ENCODE measurements at places on chromosomes 7 and 10.

- DNase-seq, result no peak
Observed at GRCh38 chr10:42637142-42637541, 1.2 kb downstream of the ZNF33B start.

DNA sequence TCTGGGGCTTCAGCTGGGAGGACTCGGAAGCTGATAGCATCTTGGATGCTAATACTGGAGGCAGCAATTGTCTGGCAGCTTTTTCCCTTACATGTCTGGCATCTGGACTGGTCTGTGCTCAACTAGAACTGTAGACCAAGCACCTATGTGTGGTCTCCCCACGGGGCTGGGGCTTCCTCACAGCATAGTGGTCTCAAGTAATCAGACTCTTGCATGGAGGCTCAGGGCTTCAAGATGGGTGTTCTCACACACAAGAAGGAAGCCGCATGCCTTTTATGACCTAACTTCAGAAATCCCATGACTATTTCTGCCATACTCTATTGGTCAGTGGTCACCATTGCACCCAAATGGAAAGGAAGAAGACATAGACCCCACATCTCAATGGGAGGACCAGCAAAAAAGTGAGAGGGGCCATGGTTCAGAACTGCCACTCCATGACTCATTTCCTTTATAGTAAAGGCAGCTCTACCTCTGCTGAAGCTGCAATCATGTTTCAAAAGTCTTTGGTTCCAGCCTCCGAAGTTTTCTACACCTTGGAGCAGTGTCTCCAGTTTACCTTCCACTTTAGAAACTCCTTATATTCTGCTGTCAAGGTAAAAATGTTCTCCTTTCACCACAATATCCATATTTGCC, 14.7 kb downstream of the AOC1 start:
- no peak for DNase-seq

DNA sequence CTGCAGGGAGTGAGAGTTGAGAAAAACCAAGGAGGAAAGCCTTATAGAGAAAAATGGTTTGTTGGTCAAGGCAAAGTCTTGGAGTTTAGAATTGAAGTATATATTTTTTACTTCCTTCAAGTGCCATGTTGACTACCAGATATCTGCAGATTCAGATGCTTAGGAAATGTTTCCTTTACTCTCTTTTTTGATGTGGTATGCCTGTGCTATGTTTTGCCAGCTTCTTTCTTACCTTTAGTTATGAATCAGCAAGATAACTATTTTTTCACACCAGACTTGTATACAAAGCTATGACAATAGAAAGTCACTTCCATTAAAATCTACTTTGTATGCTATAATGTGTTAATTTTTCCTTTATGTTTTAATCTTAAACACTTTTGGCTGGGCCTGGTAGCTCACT, 3.6 kb downstream of the R3HCC1L start:
- DNase-seq, result no peak

DNA sequence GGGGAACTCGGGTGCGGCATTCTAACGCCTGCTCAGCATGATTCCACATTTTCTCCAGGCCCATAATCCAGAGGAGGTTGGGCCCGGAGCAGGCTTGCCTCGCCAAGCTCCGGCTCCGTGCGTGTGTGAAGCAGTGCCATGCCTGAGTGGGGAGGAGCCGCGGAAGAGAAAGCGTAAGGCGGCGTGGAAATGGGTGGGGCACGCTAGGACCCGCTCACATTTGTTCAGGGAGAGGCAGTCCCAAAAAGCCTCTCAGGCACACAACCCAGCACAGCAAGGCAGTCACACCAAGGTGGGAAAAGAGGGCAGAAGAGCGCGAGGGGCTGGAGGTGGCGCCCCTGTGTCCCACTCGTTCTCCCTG, 695 bp upstream of the VDAC2 start:
- peak; percentile 63 for DNase-seq

DNA sequence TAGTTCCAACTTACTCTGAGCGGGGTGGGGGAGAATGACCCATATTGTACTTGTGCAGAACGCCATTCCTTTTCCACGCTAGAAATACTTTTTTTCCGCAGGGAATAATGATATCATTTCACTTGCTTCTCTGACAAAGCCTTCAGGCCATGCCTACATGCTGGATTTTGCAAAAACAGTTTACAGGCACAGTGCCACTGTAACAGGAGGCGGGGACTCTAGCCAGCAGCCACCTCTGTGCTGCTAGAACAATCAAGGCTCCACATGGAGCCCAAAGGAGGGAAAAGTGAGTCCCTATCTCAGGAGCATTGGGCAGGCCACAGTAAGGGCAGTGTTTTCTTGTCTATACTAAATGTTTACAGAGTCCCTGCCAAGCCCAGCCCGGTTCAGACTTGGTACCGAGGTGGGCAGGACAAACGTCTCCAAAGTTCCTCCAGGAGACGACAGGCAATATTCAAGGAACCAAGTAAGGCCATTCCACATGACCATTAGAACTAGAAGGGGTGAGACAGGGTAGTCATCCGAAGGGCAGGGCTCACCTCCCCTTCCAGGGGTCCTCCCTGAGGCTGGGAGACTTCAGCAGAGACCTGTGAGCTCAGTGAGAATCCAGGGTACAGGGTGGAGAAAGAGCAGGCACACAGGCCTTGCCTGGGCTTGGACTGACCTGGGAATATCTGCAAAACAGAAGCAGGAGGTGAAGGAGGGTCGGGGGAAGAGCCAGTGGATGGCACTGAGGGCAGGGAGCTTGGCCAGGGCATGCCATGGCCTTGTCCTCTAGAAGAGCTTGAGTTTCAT, 90.9 kb upstream of the NPS start:
- DNase-seq, result no peak

DNA sequence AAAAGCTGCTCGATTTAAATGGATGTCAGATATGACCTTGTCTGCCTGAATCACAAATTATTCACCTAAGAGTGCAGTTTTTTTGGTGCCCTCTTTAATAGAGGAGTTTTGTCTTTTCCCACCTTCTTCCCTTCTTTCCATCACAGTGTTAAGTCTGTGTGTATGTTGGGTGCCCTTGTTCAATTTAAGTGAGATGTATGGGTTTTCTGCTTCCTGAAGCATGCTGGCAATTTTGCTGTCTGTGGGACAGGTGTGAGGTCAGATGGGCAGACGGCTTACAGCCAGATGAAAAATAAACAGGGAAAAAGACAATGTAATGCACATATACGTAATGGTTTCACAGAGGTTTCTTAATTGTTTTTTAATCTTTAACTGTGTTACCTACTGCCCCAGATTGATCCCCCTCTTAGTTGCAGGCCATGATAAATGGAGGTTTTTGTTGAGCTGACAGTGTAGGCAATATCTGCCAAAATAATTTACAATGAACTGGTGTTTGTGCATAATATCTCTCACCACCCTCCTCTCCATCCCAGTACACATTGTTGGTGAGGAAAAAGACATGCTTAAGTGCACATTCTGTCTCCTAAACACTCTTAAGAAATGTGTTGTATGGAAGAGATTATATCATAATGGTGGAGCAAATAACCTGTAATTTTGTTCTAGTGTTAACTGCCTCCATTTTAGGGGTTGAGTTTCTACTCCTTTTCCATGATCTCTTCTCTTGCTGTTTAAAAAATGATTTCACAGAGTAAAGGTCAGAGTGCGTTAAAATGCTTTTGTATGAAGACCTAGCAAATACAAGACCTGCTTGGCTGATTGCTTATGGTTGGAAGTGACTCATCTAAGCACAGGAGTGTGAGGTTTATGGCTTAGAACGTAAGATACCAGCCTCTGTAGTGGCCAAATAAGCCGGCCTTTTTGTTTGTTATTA, 123.9 kb downstream of the LRRC4 start:
- no peak for DNase-seq

DNA sequence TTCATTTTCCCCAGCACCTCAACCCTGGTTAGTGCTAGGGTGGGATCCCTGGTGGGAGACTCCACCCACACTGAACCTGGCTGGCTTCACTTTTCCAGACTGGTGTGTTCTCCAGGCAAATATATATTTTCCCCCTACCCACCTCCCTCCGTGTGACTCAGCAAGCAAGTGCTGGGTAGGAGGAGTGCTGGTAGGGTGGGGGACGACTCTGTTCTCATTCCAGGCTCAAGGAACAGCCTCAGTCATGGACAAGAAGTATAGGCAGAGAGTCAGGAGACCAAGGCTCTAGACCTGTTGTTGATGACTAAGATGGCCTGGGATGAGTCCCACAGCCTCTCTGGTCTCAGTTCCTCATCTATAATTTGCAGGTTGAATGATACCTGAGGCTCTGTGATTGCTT, 328.1 kb downstream of the KCNMA1 start:
- no peak for DNase-seq

GRCh38 chr7:7805511-7806153, 87.2 kb upstream of the RPA3 start:
- no peak for DNase-seq

GRCh38 chr10:10500937-10501336, 516.7 kb upstream of the CELF2 start:
- no peak for DNase-seq

- DNase-seq, result no peak
Observed at GRCh38 chr7:129626896-129627295, 15.4 kb downstream of the NRF1 start.

DNA sequence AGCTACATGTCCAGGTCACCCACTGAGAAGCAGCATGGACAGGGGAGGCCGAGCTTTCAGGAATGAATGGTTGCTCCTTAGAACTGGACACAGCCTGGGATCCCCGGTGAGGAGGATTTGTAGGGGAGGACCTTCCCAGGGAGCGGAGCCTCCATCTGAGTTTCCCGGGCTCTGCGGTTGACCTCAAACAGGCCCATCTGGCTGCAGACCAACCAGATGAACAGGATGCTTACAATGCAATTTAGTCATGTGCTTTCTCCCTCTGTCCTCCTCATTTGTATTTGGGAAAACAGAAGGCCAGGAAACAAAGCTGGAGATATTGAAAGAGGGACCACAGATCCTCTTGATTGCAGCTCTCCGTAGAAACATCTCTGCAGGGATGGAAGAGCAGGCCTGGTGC, 104.8 kb downstream of the EMX2 start:
- DNase-seq, result no peak

GRCh38 chr10:84173501-84173929, at the start of gene GPR15LG:
Gene GPR15LG, plus strand, starts transcription at chr10:84173801. Its CDS starts 51 bp downstream, at chr10:84173852.
- no peak for DNase-seq

- DNase-seq, result no peak
Observed at GRCh38 chr7:134654104-134654775, 7.6 kb downstream of the BPGM start.

DNA sequence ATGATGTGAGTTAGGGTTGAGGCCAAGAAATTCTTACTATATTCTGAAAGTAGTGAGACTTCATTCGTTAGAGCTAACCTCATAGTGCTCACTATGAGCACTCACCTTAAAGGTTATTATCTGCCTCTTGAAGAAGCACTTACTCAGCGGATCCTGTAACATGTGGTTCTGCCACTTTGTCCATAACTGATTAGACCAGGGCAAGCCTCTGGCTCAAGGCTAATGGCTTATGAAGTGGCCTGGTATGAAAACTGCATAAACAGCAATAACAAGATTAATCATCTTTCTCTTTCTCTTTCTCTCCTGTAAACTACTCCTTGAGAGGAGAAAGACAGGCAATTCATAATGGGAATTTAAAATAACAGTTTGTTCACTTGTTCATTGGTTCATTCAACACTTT, 82.8 kb downstream of the MAPK8 start:
- no peak for DNase-seq

GRCh38 chr7:95897557-95898251, 125.3 kb downstream of the DYNC1I1 start:
- no peak for DNase-seq

- no peak for DNase-seq
Observed at GRCh38 chr10:79089632-79090031, 20.9 kb downstream of the ZMIZ1 start.

GRCh38 chr7:50349963-50350944, 45.7 kb downstream of the IKZF1 start:
- peak; percentile 52 for DNase-seq

DNA sequence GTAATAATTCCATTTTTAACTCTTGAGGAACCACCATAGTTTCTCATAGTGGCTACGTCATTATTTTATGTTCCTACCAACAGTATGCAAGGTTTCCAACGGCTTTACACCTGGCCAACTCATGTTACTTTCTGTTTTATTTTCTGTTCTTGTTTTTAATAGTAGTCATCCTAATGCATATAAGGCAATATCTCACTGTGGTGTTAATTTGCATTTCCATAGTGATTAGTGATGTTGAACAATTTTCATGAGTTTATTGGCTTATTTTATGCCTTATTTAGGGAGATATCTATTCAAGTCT, 465.5 kb upstream of the KLF6 start:
- no peak for DNase-seq

- no peak for DNase-seq
Observed at GRCh38 chr10:57952741-57953140, 315.0 kb downstream of the IPMK start.

All from T follicular helper cell (primary cell).